NCI-H2171 (cell line): ENCODE measurements at places on chromosomes 16 and 17.

DNA sequence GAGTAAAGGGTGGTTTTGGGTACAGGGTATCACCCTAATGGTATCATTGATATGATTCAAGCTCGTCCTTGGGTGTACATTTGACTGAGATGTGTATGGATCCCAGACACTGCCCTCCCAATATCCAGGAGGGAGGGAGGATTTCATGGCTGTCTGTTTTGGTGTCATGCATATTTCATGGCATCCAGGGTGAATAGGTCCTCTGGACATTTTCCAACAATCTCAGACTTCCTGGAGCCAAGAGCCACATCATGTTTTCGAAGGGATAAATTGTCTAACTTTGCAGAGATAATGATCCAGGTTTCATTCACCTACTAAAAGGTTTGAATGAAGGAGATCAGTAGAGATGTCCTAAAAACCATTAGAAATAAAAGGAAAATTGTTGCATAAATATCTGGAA, 431.9 kb downstream of the SHISA9 start:
- DNase-seq = no peak

- DNase-seq = no peak
These were observed 70.8 kb downstream of the KANSL1 start for GRCh38 chr17:46122486-46122871.

GRCh38 chr17:81842725-81843504, 8.1 kb upstream of the PPP1R27 start:
- no peak for DNase-seq

- DNase-seq = no peak
These were observed 21.5 kb downstream of the LPCAT2 start for GRCh38 chr16:55530316-55530856.

GRCh38 chr17:31416503-31416923, 25.0 kb downstream of the RAB11FIP4 start:
- DNase-seq = no peak

DNA sequence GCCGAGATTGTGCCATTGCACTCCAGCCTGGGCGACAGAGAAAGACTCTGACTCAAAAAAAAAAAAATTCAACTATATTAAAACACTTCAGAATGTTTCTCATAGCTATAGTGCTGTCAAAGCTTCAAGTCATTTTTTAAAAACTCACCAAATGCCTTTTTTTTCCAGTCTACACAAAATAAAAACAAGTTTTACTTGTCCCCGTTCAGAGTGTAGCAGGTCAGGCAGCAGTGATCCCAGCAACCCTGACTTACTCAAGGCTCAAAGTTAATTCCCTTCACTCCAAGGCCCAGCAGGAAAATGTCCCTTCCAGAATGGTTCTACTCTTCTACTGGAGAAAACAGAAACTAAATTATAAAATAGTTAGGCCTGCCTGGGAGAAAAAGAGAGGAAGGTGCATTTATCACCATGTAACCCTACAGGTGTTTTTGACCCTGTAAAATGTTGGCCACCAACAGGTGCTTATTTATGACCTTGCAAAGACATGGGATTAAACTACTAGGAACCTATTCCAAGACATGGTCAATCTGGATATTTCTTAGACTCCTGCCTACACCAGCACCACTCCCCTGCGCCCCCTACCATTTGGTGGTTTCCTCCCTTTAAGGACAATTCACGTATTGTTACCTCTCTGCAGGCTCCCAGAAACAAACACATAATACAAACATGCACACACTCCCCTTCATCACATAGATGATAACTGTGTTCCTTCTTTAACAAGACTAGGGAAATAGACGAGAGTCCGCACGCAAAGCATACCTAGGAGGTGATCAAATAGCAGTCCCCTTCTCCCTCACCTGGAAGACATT, 5.4 kb downstream of the AMFR start:
- DNase-seq = no peak

DNA sequence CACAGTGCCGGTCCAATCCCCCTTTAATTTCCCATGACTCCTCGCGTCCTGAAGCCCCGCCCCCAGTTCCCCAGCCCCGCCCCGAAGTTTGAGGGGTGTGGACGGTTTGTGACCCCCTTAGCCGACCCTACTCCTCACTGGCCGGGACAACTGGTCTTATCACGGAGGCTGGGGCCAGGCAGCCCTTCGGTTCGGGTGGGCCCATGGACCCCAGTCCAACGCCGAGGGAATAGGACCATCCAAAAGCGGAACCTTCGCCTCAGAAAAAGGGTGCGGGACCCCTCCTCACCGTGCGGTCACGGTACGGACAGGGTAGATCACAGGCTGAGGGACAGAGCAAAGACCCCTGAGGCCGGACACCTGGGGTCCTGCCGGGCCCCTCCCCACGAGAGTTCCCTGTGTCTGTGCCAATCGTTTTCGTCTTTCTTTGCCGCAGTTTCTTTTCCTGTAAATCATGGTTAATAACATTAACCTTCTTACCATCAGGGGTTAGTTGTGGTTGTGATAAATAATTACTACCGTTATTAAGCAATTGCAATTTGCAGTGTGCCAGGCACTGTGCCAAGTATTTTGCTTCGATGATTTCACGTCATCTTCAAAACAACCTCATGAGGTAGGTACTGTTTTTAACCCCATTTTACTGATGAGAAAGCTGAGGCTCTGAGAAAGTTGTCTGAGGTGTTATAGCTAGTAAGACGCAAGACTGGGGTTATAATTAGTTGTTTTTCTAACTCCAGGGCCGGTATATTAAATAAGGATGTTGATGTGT, 543 bp downstream of the TMUB2 start:
- DNase-seq = peak; percentile 56

GRCh38 chr16:30982548-30983288, 2.3 kb upstream of the HSD3B7 start:
- DNase-seq = no peak

DNA sequence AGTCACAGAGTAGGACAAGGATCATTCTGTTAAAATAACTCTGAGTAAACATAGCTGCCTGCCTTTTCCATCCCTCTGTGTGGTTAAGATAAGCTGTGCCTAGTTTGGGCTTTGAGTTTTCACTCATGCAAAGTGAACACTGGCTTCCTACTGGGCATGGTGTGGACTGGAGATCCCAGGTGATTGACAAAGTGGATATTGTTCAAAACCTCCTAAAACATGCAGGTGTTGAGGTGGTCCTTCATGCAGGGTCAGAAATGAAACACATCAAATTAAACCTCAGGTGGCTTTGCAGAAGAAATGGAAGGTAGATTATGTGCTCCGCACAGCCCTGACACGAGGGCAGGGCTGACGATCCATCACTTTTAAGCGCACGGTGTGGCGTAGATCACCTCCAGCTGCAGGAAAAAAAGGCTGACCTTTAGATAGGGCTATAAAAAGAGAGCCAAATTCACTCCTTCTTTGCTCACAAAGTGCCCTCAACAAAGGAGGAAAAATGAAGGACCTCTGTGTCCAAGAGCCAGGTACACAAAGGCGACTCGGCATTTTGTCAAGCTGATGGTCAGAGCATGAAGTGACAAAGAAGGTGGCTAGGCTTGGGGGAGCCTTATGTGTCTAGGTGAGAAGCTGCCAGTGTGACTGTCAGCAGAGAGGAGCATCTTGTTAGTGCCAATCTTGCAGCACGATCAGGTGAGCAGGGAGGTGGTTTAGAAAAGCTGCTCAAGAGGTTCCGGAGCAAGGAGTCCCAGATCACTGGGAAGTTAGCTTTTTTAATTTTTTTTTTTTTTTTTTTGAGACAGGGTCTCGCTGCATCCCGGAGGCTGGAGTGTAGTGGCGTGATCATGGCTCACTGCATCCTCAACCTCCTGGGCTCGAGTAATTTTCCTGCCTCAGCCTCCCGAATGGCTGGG, 19.9 kb upstream of the ITPRIPL2 start:
- no peak for DNase-seq

GRCh38 chr17:37816950-37817349, 72.1 kb upstream of the HNF1B start:
- DNase-seq = no peak

DNA sequence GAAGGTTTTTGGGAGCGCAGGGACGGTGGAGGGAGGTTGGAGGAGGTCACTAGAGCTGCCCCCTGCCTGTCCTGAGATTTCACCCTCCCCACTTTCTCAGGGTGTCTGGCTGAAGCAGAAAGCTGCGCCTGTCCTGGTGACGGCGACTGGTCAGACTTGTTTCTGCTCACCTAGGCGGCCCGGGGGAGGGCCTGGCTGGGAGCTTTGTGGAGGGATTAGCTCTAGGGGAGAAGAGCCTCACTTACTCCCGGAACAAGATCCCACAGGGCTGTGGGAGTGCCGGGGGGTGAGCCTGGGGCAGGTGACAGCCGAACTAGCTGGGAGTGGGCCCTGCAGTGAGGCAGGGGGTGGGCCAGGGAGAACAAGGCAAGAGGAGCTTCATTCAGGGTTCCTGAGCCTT, 11.5 kb downstream of the NHERF1 start:
- no peak for DNase-seq

- DNase-seq = no peak
These were observed 88.1 kb downstream of the GOSR1 start for GRCh38 chr17:30565073-30565935.

GRCh38 chr17:65055280-65055707, 1.2 kb downstream of the GNA13 start:
- DNase-seq = no peak

- DNase-seq = no peak
These were observed 77.4 kb downstream of the RMI2 start for GRCh38 chr16:11422381-11423314.

DNA sequence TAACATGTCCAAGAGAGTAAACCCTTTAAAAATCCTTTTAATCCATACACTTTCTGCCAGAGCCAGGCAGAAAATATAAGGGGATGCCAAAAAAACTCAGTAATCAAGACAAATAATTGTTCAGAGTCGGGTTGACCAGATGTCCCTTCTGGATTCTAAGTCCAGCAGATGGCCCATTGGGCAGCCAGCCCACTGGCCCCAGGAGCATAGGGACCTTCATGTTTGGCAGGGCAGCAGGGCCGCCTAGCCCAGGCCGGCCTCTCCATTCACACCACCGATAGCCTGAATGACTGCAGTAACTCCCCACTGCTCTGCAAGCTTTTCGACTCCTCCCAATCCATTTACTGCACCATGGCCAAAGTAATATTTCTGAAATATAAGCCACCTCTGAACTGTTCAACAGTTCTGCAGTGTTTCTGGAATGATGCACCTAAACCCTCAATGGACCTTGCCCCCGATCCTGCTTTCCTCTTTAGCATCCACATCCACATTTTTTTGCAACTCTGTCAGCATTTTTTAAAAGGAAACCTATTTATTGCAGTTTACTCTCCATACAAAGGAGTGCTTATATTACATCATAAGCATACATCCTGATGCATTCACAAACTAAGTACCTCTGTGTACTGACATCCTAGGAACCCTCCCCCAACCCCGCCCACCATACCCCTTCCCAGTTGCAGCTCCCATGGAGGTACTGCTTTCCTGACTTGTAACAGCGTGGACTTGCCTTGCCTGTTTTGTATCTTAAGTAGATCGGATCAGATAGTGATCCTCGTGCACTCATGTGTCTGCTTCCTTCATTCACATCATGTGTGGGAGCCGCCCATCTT, 46.4 kb downstream of the LDHD start:
- no peak for DNase-seq

DNA sequence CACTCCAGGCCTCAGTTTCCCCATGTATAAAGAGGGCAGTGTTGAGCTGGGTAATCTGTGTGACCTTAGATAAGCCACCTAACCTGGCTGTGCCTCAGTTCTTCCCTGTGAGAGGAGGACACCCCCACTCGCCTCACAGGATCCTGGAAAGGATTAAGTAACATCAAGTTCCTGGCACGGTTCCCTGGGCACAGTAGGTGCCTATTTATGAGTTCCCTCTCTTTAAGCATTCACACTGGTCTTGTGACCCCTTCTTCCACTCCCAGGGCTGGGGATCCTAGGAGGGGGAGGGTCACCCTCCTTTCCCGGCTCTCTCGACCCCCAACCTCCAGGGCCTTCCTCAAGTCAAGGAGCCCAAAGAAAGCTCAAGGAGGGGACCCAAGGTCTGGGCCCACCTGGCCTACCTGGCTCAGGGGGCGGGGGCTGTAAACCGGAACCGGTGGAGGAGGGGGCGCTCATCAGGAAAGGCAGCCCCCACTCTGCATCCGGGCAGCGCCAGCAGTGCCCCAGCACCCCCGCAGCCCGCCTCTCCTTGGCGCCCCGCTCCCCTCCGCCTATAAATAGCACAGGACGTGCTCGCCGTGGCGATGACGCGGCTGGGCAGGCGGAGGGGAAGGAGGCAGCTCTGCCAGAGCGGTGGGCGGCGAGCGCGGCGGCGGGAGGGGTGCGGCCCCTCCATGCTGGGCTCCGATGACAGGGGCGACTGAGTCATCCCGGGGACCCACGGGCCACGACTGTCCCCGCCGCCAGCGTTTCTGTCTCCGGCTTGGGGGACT, 9.4 kb downstream of the RPL19 start:
- peak; percentile 48 for DNase-seq

DNA sequence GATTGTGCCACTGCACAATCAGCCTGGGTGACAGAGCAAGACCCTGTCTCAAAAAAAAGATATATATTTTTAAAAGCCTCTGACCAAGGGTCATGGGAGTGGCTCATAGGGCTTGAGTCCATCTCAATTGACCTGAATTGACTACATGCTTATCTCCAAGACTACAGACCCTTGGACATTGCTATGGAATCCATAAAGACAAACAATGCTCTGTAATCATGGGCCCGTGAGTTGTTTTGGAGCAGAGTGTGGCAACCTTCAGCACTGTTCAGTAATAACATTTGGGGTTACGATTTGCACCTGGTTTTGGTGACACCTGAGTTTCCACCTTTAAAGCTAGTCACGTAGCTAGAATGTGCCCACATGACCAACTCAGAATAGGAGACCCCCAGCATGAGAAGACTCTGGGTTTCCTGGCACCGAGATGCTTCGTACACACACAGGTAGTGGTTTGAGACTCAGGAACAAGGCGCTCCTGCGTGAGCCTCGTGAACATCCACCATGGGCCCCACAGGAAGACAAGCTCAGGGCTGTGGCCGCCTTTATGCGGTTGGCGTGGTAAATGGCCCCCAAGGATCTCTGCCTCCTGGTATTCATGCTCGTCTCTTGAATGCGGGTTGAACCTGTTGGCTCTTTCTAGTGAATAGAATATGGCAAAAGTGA, 66.6 kb upstream of the RPH3AL start:
- no peak for DNase-seq

DNA sequence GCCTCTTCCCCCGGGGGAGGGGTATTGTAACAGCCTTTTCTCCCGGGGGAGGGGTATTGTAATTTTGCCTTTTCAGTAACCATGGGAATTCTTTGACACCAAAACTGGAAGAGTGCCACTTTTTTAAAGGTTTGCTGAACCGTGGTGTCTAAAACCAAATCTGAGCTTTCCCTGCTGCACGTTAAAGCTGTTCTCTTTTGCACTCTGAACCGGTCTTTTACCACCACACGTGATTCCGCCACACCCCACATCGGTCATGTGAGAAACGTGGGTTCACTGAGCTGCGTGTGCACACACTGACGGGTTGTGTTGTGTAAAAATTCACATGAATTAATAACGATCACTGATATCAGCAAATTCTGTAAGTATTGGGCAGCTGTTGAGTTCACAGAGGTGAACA, 9.2 kb upstream of the ACSF3 start:
- peak; percentile 50 for DNase-seq

- no peak for DNase-seq
These were observed 36.8 kb downstream of the C17orf58 start for GRCh38 chr17:67959510-67959909.
